Stimulated activated CD4-positive, alpha-beta T cell treated with anti-CD3 and anti-CD28 coated beads, TNF-alpha, amount 100 ng/mL, for 4 hours (primary cell): ENCODE measurements at places on chromosomes 16 and 17.

DNA sequence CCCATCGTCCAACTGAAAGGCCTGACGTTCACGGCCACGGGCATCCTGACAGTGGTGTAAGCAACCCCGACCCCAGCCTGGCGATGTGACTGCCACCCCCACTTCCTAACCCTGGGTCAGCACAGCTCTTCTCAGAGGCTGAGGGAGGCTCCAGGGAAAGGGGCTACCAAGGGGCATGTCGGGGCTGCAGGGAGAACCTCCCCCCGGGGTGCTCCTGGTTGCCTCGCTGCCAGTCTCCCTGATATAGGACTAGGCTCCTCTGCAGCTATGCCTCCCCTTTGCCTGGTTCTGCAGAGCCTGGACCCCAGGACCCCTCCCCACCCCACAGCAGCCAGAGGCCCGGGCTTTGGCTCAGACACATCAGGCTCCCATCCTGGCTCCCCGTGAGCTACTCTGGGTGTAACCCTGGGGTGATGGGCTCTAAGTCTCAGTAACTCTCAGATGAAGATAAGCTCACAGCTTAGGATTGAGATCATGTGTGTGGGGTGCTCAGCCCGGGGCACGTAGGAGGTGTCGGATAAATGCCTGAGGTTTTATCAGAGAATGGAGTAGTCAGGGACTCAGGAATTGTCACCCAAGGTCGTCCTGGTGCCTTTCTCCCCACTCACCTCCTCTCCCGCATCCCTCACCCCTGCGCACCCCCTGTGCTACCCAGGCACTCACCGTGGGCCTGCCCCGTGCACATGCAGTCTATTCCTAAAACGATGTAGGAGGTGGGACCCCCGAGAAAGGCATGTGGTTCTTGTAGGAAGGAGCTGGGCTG, 10.6 kb downstream of the ITGAD start:
- DNase-seq: no peak

DNA sequence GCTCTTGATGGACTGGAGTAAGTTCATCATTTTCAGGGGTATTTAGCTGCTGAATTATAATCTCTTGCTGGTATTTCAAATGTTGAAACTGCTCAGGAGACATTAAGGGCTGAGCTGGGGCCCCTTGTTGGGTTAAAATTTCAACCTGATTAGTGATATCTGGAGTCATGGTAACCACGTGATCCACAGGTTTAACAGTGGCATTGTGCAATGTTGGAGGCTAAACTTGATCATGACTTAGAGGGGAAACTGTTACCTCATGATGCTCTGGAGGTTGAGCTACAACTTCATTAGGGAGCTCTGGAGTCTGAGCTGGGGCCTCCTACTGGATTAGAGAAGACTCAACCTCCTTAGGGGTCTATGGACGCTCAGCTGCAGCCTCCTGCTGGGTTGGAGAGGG, 17.2 kb upstream of the MPP2 start:
- DNase-seq: no peak

DNA sequence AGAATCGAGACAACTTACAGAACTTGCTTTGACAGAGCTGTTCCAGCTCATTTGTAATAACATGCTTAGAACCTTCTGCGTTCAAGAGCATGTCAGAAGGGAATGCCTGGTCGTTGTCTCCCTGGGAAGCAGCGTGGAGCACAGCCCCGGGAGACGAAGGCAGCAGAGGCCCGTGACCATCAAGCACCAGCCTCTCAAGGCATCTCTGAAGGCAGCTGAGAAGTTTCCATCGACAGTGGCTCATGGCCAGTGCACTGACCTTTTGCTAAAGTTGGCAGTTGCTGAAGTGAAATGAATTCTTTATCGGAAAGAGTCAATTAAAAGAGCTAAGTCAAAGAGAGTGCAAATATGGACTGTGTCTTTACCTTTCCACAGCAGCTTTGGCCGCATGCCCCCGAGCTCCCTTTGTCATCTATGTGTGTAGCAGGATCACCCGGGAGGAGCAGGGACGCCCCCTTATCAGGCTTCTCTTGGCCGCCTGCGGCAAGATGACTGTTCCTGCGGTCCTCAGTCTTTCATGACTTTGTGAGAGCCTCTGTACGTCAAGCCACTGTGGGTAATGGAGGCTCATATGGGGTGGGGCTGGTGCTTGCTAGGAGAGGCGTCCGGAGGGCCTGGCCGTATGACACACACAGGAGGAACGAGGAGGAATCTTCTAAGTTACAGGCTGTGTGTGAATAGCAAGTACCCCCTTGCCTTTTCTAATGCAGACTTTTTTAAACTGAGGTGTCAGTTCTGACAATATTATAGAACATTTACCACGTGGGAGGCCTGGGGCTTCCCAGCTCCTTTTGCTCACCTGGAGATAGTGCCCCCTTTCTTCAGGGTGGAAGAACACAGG, 54.2 kb downstream of the LDHD start:
- no peak for DNase-seq

DNA sequence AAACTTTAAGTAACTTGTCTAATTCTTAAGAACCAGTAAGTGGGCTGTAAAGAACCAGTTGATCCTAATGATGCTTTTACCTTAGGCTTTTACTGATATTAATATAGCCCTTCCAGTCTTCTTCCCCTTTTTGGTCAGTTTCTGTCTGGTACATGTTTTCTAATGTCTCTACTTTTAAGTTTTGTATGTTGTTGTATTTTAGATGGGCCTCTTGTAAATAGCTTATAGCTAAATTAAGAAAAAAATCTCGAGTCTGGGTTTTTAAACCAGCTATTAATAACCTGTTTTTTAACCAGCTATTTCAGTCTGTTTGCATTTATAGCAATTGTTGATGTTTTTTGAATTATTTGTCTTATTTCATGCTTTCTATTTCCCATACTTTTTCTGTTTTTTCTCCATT, 79.0 kb downstream of the PITPNC1 start:
- no peak for DNase-seq

- no peak for DNase-seq
Observed at GRCh38 chr17:4858068-4858881, 25.1 kb downstream of the MINK1 start.

GRCh38 chr17:56176091-56176490, 22.8 kb downstream of the ANKFN1 start:
- no peak for DNase-seq

DNA sequence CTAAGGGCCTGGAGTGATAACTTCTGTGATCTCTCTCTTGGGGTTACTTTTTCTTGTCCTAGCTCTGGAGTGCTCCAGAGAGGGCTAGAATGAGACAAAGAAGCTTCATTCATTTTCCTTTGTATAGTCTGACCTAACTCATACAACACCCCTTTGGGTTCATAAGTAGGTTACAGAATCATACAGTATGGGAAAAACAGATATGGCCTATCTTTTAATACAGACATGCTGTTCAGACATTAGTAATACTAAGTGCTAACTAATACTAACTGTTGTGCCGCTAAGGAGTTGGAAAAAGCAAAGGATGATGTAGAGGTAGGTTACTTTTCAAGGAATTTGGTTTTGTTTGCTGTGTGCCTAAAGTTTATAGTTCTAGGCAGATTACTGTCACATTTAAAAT, 84.7 kb downstream of the NLK start:
- no peak for DNase-seq

DNA sequence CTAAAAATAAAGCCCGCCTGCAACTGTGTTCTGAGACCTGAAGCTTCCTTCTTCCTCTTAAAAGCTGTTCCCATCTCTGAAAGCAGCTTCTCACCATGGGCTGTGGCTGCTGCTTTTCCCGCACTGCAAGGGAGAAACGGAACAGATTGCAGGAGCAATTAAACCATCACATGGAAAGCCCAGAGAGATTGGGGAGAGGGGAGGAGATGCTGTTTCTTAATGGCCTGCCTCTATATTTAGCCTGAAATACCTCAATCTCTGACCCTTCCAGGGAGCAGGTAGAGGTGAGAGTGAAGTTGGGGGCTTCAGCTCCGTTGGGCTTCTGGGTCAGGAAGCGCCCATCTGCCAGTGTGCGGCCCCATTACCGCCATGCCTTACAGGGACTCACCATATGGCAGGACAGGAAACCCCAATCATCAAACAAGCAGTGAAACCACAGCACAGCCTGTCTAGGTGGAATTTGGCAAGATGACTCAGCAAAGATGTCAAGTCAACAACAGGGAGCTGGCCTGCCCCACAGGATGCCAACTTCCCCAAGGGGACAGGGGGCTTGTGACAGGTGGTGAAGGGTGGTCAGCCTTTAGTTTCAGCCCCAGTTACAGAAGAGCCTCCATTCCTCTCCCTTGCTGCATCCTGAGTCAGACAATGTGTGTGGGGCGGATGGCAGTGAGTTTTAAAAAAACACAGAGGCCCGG, 286.6 kb upstream of the CCL2 start:
- DNase-seq: no peak

- no peak for DNase-seq
Observed at GRCh38 chr16:86395477-86395876, 114.8 kb upstream of the FOXF1 start.

DNA sequence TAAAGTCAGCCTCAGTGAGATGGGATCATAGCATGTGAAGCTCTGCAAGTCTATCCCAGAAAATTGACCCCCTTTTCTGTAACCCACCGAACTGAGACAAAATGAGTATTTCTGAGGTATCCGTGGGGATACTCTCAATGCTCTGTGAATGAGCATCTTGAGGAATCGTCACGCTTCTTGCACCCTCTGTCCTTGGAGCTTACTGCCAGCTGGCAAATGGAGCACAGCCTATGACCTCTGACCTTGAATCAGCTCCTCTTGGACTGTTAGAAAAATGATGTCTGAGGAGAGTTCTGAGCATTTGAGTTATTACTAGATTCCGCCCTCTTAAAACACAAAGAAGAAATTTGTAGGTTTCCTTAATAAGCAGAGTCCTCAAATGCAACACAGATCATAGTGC, 342.1 kb downstream of the ZFHX3 start:
- no peak for DNase-seq

- DNase-seq: no peak
Observed at GRCh38 chr17:78281249-78281845, 49.9 kb downstream of the TMEM235 start.
